Hair follicle dermal papilla cell (primary cell): ENCODE measurements at places on chromosomes 5 and 9. TPM values are rescaled to one million over a fixed set of nuclear protein-coding genes. Genes with fewer than 3 reads are reported as not detected.

Gene ENC1
- total RNA-seq, result 48.9 and 119 TPM in 2 replicates

Gene NEK6
- 59.9 and 65.4 TPM in 2 replicates for total RNA-seq

Gene ATP10B
- not detected in 2 replicates for total RNA-seq

Gene MRPS30
- 63.1 and 70.7 TPM in 2 replicates for total RNA-seq

Gene PCDHA4
- total RNA-seq, result 0.49 and 1.1 TPM in 2 replicates

Gene PGM5
- 0.85 and 4.9 TPM in 2 replicates for total RNA-seq

Gene CCDC112
- 4.0 and 6.7 TPM in 2 replicates for total RNA-seq

Gene PTGES
- total RNA-seq, result 29.9 and 40.4 TPM in 2 replicates

Gene ANKRD20A1
- total RNA-seq, result not detected in 2 replicates

Gene ZFP37
- total RNA-seq, result 3.6 and 4.5 TPM in 2 replicates

Gene C5
- 2.4 and 3.7 TPM in 2 replicates for total RNA-seq

Gene SLC36A2
- total RNA-seq, result not detected in 2 replicates

Gene NR2F1-AS1
- 26.2 and 28.6 TPM in 2 replicates for total RNA-seq

Gene XRCC4
- total RNA-seq, result 5.2 and 7.3 TPM in 2 replicates

Gene PCDHGA9
- 7.1 and 7.3 TPM in 2 replicates for total RNA-seq

Gene SIT1
- total RNA-seq, result not detected in 2 replicates
